Activated CD8-positive, alpha-beta memory T cell treated with anti-CD3 and anti-CD28 coated beads, Interleukin-2, amount 50 U/mL, for 48 hours (primary cell): ENCODE measurements at places on chromosomes 13 and 19.

- DNase-seq = no peak
Observed at GRCh38 chr13:24511816-24512196, 772 bp downstream of the PARP4 start.

GRCh38 chr13:99985886-99986527 lies 4.4 kb downstream of the ZIC2 start:
- no peak for DNase-seq

- no peak for DNase-seq
Observed at GRCh38 chr19:28427376-28428083, 785.4 kb downstream of the UQCRFS1 start.

DNA sequence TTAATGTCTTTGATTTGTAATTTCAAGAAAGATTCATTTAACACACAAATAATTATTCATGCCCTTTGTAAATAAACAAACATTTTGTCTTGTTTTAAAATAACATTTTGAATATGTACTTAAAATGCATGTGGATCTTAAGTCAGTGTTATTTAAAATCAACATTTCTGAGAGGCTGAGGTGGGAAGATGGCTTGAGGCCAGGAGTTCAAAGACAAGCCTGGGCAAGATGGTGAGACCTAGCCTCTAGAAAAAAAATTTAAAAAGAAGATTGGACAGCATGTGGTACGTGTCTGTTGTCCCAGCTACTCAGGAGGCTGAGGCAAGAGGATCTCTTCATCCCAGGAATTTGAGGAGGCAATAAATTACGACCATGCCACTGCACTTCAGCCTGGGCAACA lies 1268.2 kb downstream of the SLITRK1 start:
- no peak for DNase-seq

- DNase-seq = no peak
Observed at GRCh38 chr13:67223024-67223423, 7.1 kb downstream of the PCDH9 start.

DNA sequence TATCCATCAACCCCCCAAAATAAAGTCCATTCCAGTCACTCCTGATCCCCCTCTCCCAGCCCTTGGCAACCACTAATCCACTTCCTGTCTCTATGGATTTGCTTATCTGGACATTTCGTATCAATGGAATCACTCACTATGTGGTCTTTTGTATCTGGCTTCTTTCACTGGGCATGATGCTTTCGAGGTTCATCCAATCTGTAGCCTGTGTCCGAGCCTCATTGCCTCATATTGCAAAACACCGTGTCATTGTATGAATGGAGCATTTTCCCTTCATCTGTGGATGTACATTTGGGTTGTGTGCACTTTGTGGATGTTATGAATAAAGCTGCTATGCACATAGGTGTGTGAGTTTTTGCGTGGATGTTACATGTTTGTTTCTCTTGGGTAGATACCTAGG lies 1.4 kb upstream of the FZR1 start:
- no peak for DNase-seq

GRCh38 chr13:53182724-53183123 lies 154.1 kb downstream of the OLFM4 start:
- no peak for DNase-seq

DNA sequence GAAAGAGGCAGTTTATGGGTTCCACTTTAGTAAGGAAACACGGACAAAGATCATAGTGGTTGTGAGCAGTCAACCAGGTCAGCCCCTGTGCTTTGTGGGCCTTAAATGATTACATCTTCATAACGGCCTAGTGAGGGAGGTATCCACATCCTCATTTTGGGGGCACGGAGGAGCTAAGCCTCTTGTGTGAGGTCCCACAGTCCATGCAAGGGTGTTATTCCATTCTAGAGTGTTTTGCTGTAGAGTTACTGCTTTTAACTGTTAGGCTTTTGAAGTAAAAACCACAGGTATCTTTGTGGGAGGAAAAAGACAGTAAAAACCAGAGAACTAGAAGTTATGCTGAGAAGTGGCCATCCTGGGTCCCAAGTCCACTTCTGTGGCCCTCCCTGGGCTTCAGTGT lies 4.0 kb downstream of the NOP53 start:
- DNase-seq = no peak

GRCh38 chr13:113280126-113280525 lies 16.9 kb upstream of the LAMP1 start:
- DNase-seq = no peak

GRCh38 chr19:55289117-55289796 lies 5.5 kb downstream of the BRSK1 start:
- DNase-seq = no peak

DNA sequence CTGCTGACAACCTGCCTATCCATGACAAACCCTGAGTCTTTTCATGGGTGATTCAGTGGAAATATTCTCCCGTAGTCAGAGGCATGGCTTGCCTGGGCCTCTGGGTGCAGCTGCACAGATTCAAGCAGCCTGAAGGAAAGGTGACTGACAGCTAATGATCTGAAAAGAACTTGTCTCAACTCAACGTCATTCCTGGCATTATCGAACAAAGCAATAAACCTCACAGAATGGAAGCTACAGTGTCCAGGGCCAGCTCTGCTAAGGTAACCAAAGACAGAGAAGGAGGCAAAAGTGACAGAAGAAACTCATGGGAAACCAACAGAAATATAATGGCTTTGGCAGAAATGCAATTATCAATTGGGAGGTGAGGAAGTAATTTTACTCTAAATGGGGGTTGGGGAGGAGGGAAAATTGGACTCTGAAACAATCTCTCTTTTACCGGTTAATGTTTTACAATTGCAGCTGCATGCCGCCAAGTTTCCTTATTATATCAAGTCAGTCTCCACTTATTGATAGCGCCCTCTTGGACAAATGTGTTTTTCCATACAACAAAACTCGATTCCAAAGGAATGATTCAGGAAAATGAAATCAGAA lies 12.9 kb downstream of the STARD13 start:
- no peak for DNase-seq

DNA sequence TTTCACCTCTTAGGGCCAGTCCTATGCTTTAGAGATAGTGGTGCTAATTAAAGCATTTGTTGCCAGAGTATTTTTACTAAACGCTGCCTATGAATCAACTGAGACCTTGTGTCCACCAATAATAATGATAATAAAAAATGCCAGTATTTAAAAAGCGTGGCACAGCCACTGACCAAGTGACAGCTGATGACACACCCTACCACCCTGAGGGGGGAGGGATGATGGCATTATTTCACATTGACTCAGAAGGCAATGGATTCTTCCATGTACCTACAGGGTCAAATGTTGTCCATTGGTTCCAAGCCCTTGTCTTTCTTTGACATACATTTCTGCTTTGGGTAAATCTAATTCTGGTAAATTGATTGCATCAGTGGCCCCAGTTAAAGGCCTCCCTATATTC lies 384.4 kb downstream of the DLEU7 start:
- DNase-seq = no peak

- no peak for DNase-seq
Observed at GRCh38 chr13:45353895-45354294, 12.9 kb upstream of the TPT1 start.

DNA sequence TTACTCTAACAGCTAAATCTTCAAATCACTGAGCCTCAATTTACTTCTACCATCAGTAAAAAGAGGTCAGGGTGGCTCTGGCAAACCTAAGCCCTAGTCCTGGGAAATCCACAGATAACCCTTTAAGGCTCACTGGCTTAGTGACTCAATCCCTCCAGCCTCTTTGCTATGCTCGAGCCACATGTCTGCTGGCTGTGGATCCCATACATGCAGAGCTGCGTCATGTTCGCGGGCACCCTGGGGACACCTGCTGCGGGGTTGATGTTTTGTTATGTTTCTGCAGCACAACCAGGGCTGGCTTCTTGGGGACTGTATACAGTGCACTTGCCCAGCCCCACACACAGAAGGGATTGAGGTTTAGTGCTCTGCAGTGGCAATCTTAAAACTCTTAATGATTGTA lies 41.6 kb upstream of the C13orf42 start:
- no peak for DNase-seq
